ENCODE measurements at places on chromosomes 4 and X.
A peak's percentile ranks its signal among the peaks of the same experiment; 100 is the strongest.

GRCh38 chr4:52996261-52997131 is 134.4 kb downstream of the RASL11B start:
- DNase-seq = peak; percentile 58

- DNase-seq = peak; percentile 75
Measured at GRCh38 chr4:1748465-1748995, 27.2 kb downstream of the TACC3 start.

- no peak for DNase-seq
Measured at GRCh38 chr4:76420188-76420761, 666 bp downstream of the CCDC158 start.

GRCh38 chrX:44401151-44401550 is 57.7 kb upstream of the EFHC2 start:
- no peak for DNase-seq

DNA sequence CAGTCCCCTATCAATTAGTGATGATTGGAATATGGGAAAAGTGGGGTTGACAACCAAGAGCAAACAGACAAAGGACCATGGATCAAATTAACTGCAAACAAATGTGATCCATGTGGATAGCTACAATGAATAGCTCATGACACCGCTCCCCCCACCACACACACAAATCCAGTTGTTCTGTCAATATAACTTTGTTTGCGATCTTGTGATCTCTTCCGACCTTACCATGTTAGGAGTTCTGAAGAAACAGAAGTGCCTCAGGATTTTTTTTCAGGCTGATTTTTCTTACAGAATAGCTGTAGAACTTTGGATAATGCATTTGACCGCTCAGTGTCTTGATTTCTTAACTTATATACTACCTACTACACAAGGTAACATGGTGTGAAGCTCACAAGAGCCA is 116.6 kb downstream of the SH2D1A start:
- no peak for DNase-seq

DNA sequence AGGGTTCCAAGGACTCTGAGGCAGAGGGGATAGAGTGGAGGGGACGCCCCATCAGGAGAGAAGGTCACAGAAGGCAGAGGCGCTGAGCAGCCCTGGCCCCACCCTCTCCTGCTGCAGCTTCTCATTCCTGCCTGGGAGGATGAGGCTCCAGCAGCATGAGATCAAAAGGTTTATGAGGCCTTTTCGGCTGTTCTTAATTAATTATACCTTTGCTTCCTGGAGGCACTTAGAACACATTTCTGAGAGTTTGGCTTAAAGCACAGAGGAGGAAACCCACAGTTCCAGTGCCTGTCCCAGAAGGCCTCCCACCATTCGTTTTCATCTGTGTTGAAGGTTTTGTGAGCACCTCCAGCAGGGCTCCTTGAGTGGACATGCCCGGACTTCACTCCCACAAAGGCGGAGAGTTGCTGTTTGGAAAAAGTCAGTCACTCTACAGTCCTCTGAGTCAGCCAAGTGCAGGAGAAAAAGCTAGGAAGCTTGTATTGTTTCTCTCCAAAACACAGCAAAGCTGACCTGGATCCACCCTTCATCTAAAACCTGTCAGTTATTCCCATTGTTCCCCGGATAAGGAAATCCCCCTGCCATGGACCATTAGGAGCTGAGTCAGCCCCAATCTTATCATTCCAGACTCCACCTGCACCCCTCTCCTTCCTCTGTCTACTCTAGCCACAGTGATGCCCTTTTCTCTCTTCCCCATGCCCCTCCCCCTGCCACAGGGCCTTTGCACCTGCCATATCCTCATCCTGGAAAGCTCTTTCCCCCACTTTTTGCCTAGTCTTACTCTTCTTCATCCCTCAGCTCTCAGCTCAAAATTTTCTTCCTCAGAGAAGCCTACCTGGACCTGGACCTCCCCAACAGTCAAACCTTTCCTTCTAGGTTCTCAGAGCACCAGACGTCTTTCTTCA is 276.8 kb downstream of the FBXW7 start:
- DNase-seq = no peak

DNA sequence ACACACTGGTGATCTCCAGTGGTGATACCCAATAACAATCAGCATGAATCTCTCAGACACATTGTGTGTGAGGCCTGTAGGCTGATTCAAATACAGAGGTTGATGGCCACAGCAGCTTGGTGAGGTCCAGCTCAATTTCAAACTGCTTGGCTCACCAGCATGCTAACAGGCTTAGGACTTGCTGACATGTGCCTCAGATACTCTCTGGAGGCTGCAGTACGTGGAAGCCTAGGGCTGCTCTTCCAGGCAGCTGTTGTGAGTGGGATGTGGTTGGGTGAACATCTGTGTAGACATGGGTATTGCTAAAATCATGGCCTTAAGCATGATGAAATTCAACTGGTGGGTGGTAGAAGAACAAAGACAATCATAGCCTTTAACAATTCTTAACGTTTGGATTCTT is 4.3 kb downstream of the CXCL9 start:
- DNase-seq = no peak

DNA sequence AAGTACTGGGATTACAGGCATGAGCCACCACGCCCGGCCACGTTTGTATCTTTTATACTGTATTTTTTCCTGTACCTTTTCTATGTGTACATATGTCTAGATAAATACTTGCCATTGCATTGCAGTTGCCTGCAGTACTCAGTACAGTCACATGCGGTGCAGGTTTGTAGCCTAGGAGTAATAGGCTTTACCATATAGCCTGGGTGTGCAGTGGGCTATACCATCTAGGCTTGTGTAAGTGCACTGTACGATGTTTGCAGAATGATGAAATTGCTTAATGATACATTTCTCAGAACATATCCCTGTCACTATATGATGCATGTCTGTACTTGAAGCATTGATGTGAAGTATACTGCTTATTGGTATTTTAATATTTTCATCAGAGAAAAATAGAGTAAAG is 115.4 kb upstream of the PUDP start:
- no peak for DNase-seq

- no peak for DNase-seq
Measured at GRCh38 chrX:136497556-136498052, at the start of gene HTATSF1. Gene HTATSF1, plus strand, starts transcription at chrX:136497592. Its CDS starts 93 bp downstream, at chrX:136497685.

DNA sequence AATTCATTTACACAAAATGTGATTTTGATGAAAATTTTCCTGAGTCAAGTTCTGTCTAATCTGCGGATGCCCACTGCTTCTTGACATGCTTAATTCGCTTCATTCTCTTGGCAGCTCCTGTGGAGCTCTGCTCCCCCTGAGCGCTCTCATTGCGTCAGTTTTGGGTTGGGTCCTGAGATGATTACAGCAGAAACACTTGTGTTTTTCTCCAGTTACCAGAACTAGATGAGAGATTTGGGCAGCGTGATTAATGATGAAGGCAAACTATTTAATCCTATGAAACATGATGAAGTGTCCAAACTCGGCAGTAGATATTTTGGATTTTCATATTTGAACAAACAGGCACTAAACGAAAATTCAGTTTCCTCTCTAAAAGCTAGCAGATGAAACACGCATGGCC is 4.2 kb upstream of the CXCL1 start:
- no peak for DNase-seq

DNA sequence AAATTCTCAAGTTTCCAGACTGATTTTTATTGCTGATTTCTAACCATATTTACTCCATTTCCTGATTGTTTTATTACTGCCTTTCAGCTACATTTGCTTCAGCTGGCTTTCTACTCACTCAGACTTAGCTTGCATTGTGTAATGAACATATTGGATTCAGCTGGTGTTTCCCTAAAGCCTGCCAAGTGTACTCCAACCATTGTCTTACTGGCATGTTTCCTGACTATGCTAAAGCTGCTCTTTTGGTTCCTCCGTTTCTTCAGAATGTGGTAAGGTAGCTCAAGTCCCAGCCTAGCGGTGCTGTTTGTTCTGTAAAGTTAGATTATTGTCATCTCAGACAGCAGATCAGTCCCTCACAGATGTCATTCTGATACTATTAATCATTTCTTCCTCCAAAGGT is 53.1 kb upstream of the GLRA2 start:
- peak; percentile 36 for DNase-seq

GRCh38 chr4:168787334-168787733 is 222.7 kb downstream of the CBR4 start:
- no peak for DNase-seq

DNA sequence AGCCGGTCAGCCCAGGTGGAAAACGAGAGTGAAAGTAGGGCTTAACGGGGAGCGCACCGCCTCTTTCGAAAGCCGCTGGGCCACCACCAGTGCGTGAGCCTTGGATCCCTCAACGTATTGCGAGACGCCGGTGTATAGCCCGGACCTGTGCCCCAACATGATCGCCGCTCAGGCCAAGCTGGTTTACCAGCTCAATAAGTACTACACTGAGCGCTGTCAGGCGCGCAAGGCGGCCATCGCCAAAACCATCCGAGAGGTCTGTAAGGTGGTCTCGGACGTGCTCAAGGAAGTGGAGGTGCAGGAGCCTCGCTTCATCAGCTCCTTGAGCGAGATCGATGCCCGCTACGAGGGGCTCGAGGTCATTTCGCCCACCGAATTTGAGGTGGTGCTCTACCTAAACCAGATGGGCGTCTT is 929 bp downstream of the MAB21L2 start:
- DNase-seq = peak; percentile 29

DNA sequence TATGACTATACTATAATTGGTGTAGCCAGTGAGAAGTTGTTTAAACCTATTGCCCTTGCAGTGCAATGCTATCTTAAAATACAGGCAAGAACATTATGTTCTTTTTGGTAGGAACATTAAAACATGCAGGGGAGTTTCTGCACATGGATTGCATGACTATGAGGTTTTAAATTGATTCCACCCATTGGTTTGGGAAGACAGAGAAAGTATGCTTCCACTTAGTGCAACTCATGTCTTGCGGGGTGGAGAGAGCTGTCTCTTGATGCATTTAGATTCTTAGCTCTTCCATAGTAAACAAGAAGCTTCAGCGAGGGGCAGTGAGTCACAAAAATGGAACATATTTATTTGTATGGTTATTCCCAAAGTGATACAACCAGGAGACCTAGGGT is 39.5 kb upstream of the RASL11B start:
- DNase-seq = no peak

All from right renal pelvis (tissue), 4 donors.